ENCODE measurements at places on chromosomes 13 and 19.

- no peak for DNase-seq
Measured at GRCh38 chr13:41833831-41834230, 127.1 kb downstream of the VWA8 start.

DNA sequence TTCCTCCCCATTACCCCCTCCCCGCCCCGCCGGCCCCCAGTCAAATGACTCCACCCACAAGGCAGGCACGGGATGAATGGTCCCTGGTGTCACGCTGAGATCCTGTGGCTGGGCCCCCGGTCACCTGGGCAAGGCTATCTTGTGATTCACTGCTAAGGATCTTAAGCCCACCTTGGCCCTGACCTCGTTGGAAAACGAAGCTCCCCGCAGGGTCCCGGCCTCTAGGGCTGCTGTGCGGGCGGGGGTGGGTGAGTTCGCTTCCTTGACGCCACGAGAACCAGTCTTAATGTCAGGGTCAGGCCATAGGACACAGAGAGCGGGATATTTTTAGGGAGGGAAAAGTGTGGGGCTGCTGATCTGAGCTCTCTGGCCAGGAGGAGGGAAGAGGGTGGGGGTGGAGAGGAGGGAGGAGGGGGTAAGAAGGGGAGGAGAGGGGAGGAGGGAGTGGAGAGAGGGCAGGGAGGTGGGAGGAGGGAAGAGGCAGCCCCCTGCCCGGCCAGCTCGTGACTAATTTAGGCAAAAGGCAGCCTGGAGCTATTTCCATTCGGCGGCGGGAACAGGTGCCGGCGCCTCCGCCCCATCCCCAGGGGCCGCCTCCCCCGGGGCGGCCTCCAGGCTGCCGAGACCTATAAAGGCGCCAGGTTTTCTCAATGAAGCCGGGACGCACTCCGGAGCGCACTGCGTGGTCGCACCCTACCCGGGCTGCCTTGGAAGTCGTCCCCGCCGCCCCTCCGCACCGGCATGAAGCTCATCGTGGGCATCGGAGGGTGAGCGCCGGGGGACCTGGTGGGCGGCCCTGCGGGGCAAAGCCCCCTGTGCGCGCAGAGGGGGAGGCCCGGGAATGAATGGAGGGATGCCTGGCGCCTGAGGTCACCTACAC lies at the start of gene NMRK2:
Gene NMRK2, plus strand, starts transcription at position 139 of the 880 bp plus-strand sequence. Its CDS starts 603 bp downstream, at position 742.
- no peak for DNase-seq

GRCh38 chr19:34962687-34963572 lies 1.1 kb downstream of the ZNF792 start:
- no peak for DNase-seq

DNA sequence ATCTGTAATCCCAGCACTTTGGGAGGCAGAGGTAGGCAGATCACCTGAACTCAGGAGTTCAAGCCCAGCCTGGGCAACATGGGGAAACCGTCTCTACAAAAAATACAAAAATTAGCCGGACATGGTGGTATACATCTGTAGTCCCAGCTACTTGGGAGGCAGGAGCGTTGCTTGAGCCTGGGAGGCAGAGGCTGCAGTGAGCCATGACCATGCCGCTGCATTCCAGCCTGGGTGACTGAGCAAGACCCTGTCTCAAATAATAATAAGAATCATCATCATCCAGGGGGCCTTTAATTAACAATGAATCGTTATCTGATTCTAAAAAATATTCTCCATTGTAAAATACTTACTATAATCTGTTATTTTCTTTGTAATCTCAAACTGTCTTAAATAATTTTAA lies 283.4 kb downstream of the DACH1 start:
- no peak for DNase-seq

- no peak for DNase-seq
Measured at GRCh38 chr13:49044008-49044407, 68.3 kb downstream of the FNDC3A start.

DNA sequence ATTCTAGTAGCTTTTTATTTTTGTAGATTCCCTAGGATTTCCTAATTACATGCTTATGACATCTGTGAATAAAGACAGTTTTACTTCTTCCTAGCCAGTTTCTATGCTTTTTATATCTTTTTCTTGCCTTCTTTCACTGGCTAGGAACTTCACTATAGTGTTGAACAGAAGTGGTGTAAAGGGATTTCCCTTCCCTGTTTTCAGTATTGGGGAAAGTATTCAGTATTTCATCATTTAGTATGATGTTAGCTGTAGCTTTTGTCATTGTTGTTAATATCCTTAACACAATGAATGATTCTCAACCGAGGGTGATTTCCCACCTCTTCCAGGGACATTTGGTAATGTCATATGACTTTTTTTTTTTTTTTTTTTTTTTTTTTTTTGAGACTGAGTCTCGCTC lies 77.3 kb downstream of the SLC6A16 start:
- no peak for DNase-seq

GRCh38 chr19:18939922-18940768 lies 872 bp downstream of the HOMER3 start:
- DNase-seq, result peak; percentile 20

Measured in prostate gland (tissue), 2 donors.